Endodermal cell (in vitro differentiated cells): ENCODE measurements at places on chromosomes 3 and 15. TPM values are rescaled to one million over a fixed set of nuclear protein-coding genes. Genes with fewer than 3 reads are reported as not detected.

- no peaks in the 10 kb centered on the region for H3K27me3 ChIP-seq
- no peaks in the 10 kb centered on the region for H3K36me3 ChIP-seq
- no peak overlapping the region for H3K4me3 ChIP-seq
- no peaks in the 10 kb centered on the region for H3K4me1 ChIP-seq
- DNase-seq: no peak
- H3K27ac ChIP-seq: no peak overlapping the region
Measured at GRCh38 chr15:26073430-26074333, 210.6 kb upstream of the ATP10A start.

DNA sequence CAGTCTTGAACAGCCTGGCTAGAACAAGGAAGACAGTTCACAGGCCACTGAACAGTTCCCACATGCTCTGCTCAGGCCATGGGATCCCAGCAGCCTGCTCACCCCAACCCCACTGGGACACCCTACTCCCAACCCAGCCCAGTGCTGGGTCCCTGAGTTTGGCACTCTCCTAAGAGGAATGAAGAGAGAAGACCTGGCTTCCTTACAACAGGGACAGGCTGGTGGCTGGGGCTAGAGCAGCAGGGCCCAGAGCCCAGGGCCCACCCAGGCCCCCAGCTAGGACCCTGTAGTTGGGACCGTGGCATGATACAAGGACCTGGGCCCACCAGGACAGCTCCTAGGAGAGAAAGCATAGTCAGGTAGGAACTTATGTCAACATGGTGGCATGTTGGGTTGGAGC, 43.4 kb downstream of the SEMA3G start:
- H3K4me3 ChIP-seq: no peak overlapping the region
- H3K36me3 ChIP-seq: peaks cover 61% of the 10 kb centered on the region
- H3K4me1 ChIP-seq: no peaks in the 10 kb centered on the region
- H3K27me3 ChIP-seq: no peaks in the 10 kb centered on the region
- no peak for DNase-seq
- H3K27ac ChIP-seq: no peak overlapping the region

DNA sequence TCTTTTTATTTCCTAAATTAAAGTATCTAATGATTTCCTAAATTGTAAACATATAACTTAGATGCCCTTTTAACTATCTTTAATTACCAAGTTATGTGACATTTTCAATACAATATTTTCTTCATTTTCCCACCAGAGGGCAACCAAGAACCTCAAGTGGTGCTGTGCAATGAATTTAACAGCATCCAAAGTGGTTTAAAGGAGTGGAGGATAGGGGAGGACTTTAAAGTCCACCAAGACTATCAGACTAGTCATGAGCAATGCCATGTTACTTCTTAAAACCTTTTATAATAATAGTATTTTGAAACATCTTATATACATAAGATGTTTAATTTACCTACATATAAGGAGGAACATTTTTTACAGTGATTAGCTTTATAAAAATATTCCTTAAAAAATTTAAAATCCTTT, 74.4 kb downstream of the DLG1 start:
- H3K27me3 ChIP-seq: no peaks in the 10 kb centered on the region
- no peak overlapping the region for H3K4me3 ChIP-seq
- H3K27ac ChIP-seq: no peak overlapping the region
- H3K36me3 ChIP-seq: no peaks in the 10 kb centered on the region
- no peak for DNase-seq

DNA sequence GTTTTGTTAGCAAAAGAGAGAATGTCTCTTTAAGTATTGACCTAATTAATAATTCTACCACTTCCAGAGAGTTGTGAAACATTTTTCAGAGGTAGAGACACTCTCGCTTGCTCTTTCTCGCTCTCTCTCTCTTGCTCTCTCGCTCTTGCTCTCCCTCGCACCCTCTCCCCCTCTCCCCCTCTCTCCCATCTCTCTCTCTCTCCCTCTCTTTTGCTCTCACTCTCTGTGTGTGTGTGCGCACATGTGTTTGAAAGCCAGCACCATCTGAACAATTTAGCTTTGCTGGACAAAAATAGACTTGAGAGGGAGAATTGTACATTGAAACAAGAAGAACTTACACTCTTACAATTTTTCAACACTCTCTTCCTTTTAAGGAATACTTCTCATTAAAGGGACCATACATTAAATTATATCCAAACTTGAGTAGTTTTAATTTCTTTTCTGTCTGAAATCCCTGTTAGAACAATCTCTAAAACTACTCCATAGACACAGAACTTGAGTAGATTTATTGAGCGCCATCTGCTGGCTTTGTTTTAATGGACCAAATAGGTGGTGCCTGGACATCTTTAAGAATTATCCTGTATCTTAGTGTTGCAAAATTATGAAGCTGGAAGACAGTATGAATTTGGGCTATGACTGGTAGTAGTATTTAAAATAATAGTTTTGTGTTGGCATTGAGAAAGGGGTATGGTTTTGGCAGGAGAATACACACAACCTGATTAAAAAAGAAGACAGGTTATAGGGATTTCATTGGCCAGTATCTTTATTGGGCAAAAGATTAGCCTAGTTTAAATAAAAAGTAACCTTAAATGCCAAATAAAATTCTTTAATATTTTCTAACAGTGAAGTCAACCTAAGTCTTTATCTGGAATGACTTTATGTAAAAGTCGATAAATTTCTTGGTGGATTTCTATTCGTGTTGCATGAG, 124.6 kb downstream of the AKAP13 start:
- H3K27me3 ChIP-seq: no peaks in the 10 kb centered on the region
- peaks cover 8% of the 10 kb centered on the region for H3K36me3 ChIP-seq
- no peak overlapping the region for H3K4me3 ChIP-seq
- H3K4me1 ChIP-seq: peaks cover 27% of the 10 kb centered on the region
- peak; percentile 58 for DNase-seq

The SLC2A2 gene
- 0.48 to 0.51 TPM in 2 of 3 replicates, not detected in the other for total RNA-seq
